ENCODE measurements at places on chromosomes 1 and 21. TPM values are rescaled to one million over a fixed set of nuclear protein-coding genes. Genes with fewer than 3 reads are reported as not detected.

Gene BSND
- not detected for total RNA-seq

Gene HES4
- 68.7 TPM for total RNA-seq

Gene SLC25A24
- total RNA-seq: 124 TPM

Gene XCL1
- not detected for total RNA-seq

Gene AZIN2
- total RNA-seq: 9.7 TPM

Gene ARHGAP30
- total RNA-seq: not detected

Gene KCNJ10
- not detected for total RNA-seq

Gene GCLM
- 25.1 TPM for total RNA-seq

Gene KCNN3
- not detected for total RNA-seq

Gene DYNLT5
- not detected for total RNA-seq

Gene C1orf53
- 24.9 TPM for total RNA-seq

Gene SLC35F3
- not detected for total RNA-seq

Gene OXCT2
- 0.44 TPM for total RNA-seq

DNA sequence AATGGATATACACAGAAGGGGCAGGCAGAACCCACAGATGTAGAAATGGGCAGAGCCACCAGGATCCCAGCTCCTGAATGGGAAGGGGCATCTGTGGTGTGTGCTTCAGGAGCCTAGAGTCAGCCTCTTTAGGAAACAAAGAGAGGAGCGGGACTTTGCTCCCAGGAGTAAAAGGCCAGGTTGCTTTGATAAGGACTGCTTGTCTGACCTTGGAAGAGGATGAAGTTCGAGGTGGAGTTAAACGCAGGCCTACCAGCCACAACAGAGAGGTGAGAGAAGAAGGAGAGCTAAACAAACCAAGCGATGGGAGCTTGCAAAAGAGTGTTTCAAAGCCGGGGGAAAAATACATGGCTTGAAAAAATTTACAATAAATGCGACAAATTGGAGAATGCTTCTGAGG, 49.9 kb upstream of the TMPRSS2 start:
- no peaks in the 10 kb centered on the region for H3K36me3 ChIP-seq
- no peaks in the 10 kb centered on the region for H3K27me3 ChIP-seq
- no peak for DNase-seq
- H3K4me3 ChIP-seq: no peak overlapping the region

DNA sequence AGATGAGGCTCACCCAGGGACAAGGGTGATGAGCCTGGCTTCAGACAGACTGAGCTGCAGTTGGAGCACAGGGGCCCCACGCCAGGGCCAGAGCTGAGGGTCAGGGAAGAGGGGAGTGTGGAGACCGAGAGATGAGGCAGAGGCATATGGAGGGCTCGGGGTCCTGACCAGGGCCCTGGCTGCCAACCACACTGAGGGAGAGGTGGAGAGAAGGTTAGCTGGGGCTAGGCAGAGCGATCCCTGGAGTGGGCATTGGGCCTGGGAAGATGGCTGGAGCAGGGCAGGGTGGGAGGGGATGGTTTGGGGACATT, 8.0 kb downstream of the PEAR1 start:
- no peak overlapping the region for H3K27ac ChIP-seq
- H3K4me1 ChIP-seq: peaks cover 27% of the 10 kb centered on the region
- no peaks in the 10 kb centered on the region for H3K36me3 ChIP-seq
- H3K27me3 ChIP-seq: no peaks in the 10 kb centered on the region
- H3K4me3 ChIP-seq: no peak overlapping the region

DNA sequence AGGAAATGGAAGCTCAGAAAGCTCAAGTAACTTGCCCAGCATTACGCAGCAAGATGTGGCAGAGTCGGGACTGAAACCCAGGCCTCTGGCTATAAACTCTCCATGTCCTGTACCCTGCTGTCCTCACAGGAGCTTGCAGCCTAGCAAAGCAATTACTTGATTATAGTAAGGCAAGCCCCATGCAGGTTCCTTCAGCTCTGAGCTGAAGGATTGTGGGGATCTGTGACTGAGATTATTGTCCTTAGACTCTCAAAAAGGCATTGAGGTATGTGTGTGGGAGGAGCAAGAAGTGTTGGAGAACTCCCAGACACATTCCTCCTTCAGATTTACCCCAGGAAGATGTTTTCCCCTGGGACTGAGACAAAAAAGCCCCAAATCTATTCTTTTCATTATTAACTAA, 124.0 kb upstream of the SPATA6 start:
- no peak overlapping the region for H3K4me3 ChIP-seq
- no peak for DNase-seq
- H3K27me3 ChIP-seq: no peaks in the 10 kb centered on the region
- no peaks in the 10 kb centered on the region for H3K36me3 ChIP-seq

DNA sequence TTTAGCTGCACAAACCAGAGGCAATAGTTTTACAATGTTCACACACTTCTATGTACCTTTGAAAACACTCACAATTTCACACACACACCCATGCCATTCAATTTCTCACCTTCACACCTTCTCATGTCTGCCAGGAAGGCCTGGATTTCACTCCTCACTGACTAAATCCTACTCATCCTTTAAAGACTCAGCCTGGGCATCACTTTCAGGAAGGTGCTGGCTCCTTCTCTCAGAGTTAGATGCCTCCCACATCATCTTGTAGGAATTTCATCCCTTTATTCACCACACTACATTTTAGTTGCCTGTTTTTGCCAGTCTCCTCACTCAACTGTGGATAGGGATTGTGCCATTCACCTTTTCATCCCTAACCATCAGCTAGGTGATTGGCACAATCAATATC, 2.3 kb downstream of the IL20 start:
- no peaks in the 10 kb centered on the region for H3K27me3 ChIP-seq
- H3K36me3 ChIP-seq: no peaks in the 10 kb centered on the region
- no peak overlapping the region for H3K27ac ChIP-seq
- no peak for DNase-seq

- no peak for DNase-seq
- H3K36me3 ChIP-seq: no peaks in the 10 kb centered on the region
- H3K4me1 ChIP-seq: peaks cover 6% of the 10 kb centered on the region
- H3K27ac ChIP-seq: no peak overlapping the region
- H3K27me3 ChIP-seq: no peaks in the 10 kb centered on the region
Measured at GRCh38 chr1:47765236-47765635, 231.9 kb downstream of the TRABD2B start.

GRCh38 chr21:17671733-17672132, 59.0 kb upstream of the BTG3 start:
- no peak overlapping the region for H3K4me3 ChIP-seq
- H3K36me3 ChIP-seq: no peaks in the 10 kb centered on the region
- peaks cover 6% of the 10 kb centered on the region for H3K4me1 ChIP-seq
- no peak for DNase-seq
- H3K27me3 ChIP-seq: no peaks in the 10 kb centered on the region

DNA sequence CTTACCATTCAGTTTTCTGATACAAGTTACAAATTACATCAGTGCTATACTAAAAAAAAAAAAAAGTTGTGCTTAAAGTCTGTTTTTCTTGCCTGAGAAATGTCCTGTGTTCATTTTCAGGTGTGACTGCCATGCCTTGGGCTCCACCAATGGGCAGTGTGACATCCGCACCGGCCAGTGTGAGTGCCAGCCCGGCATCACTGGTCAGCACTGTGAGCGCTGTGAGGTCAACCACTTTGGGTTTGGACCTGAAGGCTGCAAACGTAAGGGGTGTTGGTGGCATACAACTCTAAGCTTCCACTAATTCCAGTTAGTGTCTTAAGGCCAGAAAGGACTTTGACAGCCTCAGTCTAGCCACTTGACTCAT, 60.1 kb upstream of the LAMC2 start:
- H3K27ac ChIP-seq: peak overlapping the region; percentile 44
- no peak overlapping the region for H3K4me3 ChIP-seq
- H3K36me3 ChIP-seq: peaks cover 89% of the 10 kb centered on the region
- peaks cover 18% of the 10 kb centered on the region for H3K4me1 ChIP-seq
- no peaks in the 10 kb centered on the region for H3K27me3 ChIP-seq

DNA sequence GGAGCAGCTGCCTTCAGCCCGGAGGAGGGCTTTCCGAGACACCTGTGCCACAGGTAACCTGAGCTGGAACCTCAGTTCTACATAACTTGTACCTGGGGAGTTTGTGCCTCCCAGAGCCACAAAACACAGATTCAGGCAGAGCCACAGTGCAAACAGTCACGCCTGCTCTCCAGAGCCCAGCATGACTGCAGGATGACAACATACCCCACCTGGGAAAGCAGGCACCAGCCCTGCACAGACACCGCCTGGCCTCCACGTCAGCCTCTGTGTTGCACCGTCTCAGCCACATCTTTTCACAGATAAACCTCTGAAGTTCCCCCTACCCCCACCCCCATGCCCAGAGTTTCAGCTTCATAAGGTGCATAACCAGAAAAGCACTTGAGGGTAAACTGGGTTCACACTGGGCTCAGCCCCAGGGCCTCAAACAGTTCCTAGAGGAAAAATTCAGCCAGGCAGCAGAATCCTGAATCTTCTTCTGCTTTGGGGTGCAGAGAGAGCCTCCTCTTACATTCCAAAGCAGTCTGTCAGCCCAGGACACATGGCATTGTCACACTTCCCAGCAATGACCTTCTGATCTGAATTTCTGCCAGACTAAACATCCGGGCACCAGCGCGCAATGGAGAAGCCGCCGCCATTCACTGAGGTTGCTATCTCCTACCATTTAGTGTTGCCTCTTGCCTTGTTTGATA, 229.5 kb downstream of the TOMM20 start:
- H3K36me3 ChIP-seq: no peaks in the 10 kb centered on the region
- peak; percentile 60 for DNase-seq
- H3K4me1 ChIP-seq: peaks cover 39% of the 10 kb centered on the region
- peak overlapping the region; percentile 33 for H3K27ac ChIP-seq
- no peaks in the 10 kb centered on the region for H3K27me3 ChIP-seq

- H3K4me3 ChIP-seq: no peak overlapping the region
- H3K27ac ChIP-seq: no peak overlapping the region
- H3K27me3 ChIP-seq: peaks cover 3% of the 10 kb centered on the region
- no peaks in the 10 kb centered on the region for H3K4me1 ChIP-seq
- DNase-seq: no peak
Measured at GRCh38 chr1:100530880-100531487, 7.0 kb upstream of the GPR88 start.

- no peak overlapping the region for H3K27ac ChIP-seq
- DNase-seq: peak; percentile 33
- no peaks in the 10 kb centered on the region for H3K27me3 ChIP-seq
- H3K4me1 ChIP-seq: no peaks in the 10 kb centered on the region
Measured at GRCh38 chr1:174743654-174744561, 255.8 kb upstream of the CACYBP start.

- no peaks in the 10 kb centered on the region for H3K36me3 ChIP-seq
- H3K27ac ChIP-seq: no peak overlapping the region
- H3K27me3 ChIP-seq: no peaks in the 10 kb centered on the region
- no peak for DNase-seq
- no peak overlapping the region for H3K4me3 ChIP-seq
Measured at GRCh38 chr1:211610779-211611556, 32.0 kb upstream of the SLC30A1 start.

- H3K36me3 ChIP-seq: peaks cover 2% of the 10 kb centered on the region
- no peak overlapping the region for H3K27ac ChIP-seq
- no peak for DNase-seq
Measured at GRCh38 chr1:3905266-3905952, 5.3 kb upstream of the C1orf174 start.

- peaks cover 35% of the 10 kb centered on the region for H3K4me1 ChIP-seq
- DNase-seq: peak; percentile 97
Measured at GRCh38 chr1:145751491-145752037, 32.3 kb downstream of the CD160 start.

- no peak overlapping the region for H3K27ac ChIP-seq
- H3K27me3 ChIP-seq: no peaks in the 10 kb centered on the region
- no peak overlapping the region for H3K4me3 ChIP-seq
- peaks cover 5% of the 10 kb centered on the region for H3K36me3 ChIP-seq
Measured at GRCh38 chr1:89990976-89991831, 3.7 kb upstream of the ZNF326 start.

DNA sequence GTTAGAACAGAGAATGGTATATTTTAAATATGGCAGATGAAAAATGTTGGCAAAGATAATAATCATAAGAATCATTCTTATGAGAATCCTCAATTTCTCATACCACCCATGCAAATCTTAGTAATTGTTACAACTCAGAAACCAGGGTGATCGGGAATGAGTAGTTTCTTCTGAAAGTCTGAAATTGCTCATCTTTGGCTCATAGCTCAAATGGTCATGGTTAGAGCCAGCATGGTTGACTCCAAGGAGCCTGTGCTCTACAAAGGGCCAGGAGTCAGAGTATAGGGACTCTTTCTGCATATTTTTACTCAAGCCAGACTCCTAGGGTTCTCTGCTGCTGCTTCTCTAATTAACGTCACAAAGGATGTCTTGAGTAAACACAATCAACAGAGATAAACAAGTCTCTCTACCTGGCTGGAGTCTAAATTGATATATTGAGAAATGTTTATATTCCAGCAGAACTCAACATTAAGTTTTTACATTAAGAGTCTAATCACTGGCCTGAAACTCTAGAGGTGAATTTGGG, 1.9 kb upstream of the ETV3 start:
- H3K27ac ChIP-seq: no peak overlapping the region
- H3K4me3 ChIP-seq: no peak overlapping the region
- peaks cover 25% of the 10 kb centered on the region for H3K36me3 ChIP-seq
- DNase-seq: no peak

- DNase-seq: no peak
- no peak overlapping the region for H3K27ac ChIP-seq
- no peaks in the 10 kb centered on the region for H3K27me3 ChIP-seq
- no peaks in the 10 kb centered on the region for H3K36me3 ChIP-seq
- no peaks in the 10 kb centered on the region for H3K4me1 ChIP-seq
- H3K4me3 ChIP-seq: no peak overlapping the region
Measured at GRCh38 chr1:72936942-72937341, 654.6 kb upstream of the NEGR1 start.

- H3K4me1 ChIP-seq: no peaks in the 10 kb centered on the region
- no peaks in the 10 kb centered on the region for H3K36me3 ChIP-seq
- no peak for DNase-seq
- H3K4me3 ChIP-seq: no peak within 1 kb of the TSS
Measured at GRCh38 chr21:33025489-33026442, at the start of gene OLIG2. OLIG2 (plus strand) TSS chr21:33025935; CDS start chr21:33026863, 928 bp downstream.

GRCh38 chr1:39500862-39501389, 9.5 kb downstream of the BMP8A start:
- no peaks in the 10 kb centered on the region for H3K36me3 ChIP-seq
- H3K27me3 ChIP-seq: no peaks in the 10 kb centered on the region
- H3K4me3 ChIP-seq: no peak overlapping the region
- no peak overlapping the region for H3K27ac ChIP-seq
- no peaks in the 10 kb centered on the region for H3K4me1 ChIP-seq

- peaks cover 9% of the 10 kb centered on the region for H3K4me1 ChIP-seq
- no peak overlapping the region for H3K27ac ChIP-seq
- no peaks in the 10 kb centered on the region for H3K27me3 ChIP-seq
- no peak overlapping the region for H3K4me3 ChIP-seq
- no peak for DNase-seq
- no peaks in the 10 kb centered on the region for H3K36me3 ChIP-seq
Measured at GRCh38 chr1:205972491-205973168, 29.4 kb upstream of the SLC26A9 start.

GRCh38 chr1:204493145-204493983, 1.2 kb downstream of the PIK3C2B start:
- no peak for DNase-seq
- no peaks in the 10 kb centered on the region for H3K36me3 ChIP-seq
- H3K4me3 ChIP-seq: peak overlapping the region; percentile 45
- H3K27ac ChIP-seq: no peak overlapping the region
- peaks cover 28% of the 10 kb centered on the region for H3K27me3 ChIP-seq
- H3K4me1 ChIP-seq: peaks cover 17% of the 10 kb centered on the region

Measured in SJSA1 (cell line).